ENCODE measurements at places on chromosomes 3 and 15. TPM values are rescaled to one million over a fixed set of nuclear protein-coding genes. Genes with fewer than 3 reads are reported as not detected.

CCR8 gene
- total RNA-seq = not detected

CRYGS gene
- 0.99 TPM for total RNA-seq

ACOX2 gene
- total RNA-seq = 15.8 TPM

SLC22A13 gene
- 0.30 TPM for total RNA-seq

PATL2 gene
- total RNA-seq = 0.79 TPM

CD80 gene
- 0.69 TPM for total RNA-seq

TTLL13 gene
- total RNA-seq = not detected

GOLGA8H gene
- 1.2 TPM for total RNA-seq

GALNT15 gene
- 2.5 TPM for total RNA-seq

TGM5 gene
- 4.1 TPM for total RNA-seq

KBTBD13 gene
- total RNA-seq = 0.30 TPM

LRRC31 gene
- total RNA-seq = not detected

ZNF80 gene
- not detected for total RNA-seq

CDHR4 gene
- not detected for total RNA-seq

FES gene
- 23.0 TPM for total RNA-seq

LDHAL6B gene
- total RNA-seq = not detected

SOX14 gene
- total RNA-seq = not detected

RPS17 gene
- total RNA-seq = 2,118 TPM

C3orf80 gene
- total RNA-seq = not detected

Measured in skin of body (tissue), 3 donors.